Kidney epithelial cell (primary cell): ENCODE measurements at places on chromosomes 12 and 14. TPM values are rescaled to one million over a fixed set of nuclear protein-coding genes. Genes with fewer than 3 reads are reported as not detected.

GRCh38 chr12:13175499-13175898 lies 21.0 kb upstream of the EMP1 start:
- peak; percentile 82 for DNase-seq

GRCh38 chr12:25653487-25654175 lies 100.5 kb upstream of the LMNTD1 start:
- DNase-seq, result no peak

DNA sequence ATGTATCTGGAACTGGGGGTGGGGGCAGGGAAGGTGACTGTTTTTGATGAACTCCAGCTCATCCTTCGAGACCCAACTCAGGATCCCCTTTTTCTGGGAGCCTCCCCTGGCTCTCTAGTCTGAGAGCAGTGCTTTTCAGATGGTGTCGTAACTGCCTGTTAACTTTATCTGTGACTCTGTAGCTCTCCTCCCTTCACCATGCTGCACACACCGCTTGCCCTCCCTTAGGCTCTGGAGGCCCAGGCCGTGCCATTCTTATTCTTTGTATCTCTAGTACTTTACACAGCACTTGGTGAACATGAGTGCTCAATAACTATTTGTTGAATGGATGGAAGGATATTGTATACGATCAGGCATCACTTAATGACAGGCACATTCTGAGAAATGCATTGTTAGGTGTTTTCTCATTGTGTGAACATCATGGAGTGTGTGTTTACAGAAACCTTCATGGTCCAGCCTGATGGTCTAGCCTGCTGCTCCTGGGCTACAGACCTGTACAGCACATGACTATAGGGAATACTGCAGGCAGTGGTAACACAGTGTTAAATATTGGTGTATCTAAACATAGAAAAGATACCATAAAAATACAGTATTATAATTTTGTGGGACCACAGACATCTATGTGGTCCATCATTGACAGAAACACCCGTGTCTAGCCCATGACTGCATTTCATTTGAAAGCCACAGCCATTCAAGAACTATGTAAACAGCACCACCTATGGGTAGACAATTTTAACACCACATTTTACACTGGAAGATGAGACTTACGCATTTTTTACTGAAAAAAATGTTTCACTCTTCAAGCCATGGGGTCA lies 91.8 kb downstream of the EML1 start:
- no peak for DNase-seq

The FAM90A1 gene
- total RNA-seq, result 0.63 and 1.1 TPM in 2 replicates

The SYCP3 gene
- total RNA-seq, result 0.07 TPM in 1 of 2 replicates, not detected in the other

DNA sequence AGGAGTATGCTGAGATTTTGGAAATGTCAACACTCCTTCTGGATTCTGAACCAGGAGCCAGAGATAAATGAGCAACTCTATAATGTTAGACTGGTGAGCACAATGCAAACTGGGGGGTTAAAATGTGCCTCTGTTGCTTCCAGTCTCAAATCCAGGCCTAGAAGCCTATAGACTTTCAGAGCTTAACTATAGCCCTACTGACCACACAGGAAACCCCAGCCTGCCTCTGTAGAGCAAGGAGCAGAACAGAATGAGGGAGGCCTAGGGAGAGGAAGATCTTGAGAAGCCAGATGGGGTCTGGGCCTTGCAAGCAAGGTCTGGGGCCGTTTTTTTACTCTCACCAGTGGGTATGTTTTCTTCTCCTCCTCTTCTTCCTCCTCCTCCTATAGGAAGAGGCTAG lies 225.4 kb upstream of the KITLG start:
- DNase-seq, result no peak

The A2M gene
- total RNA-seq, result 1.6 and 5.1 TPM in 2 replicates

DNA sequence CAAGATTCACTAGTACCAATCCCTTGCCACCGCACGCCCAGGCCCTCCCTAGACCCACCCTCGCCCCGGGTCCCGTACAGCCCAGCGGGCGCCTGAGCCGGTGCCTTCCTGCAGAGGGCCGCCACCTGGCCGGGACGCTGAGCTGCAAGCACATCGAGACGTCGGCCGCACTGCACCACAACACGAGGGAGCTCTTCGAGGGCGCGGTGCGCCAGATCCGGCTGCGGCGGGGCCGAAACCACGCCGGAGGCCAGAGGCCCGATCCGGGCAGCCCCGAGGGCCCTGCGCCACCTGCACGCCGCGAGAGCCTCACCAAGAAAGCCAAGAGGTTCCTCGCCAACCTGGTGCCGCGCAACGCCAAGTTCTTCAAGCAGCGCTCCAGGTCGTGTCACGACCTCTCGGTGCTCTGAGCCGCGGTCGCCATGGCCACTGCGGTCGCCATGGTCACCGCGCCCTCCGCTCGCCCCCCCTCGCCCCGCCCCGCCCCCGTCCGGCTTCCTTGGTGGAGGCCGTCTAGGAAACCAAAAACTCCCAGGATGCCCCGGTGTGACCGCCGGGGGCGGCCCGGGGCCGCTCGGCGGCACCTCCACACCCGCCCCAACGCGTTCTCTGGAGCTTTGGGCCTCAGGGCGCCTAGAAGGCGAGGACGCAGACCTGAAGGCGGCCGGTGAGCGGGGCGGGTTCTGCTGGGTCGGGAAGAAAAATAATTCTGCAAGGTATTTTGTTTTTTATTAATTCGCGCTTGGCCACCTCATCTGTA lies 3.7 kb downstream of the REM2 start:
- DNase-seq, result no peak

The WSB2 gene
- total RNA-seq, result 81.1 and 92.6 TPM in 2 replicates

The M6PR gene
- 220 and 256 TPM in 2 replicates for total RNA-seq

GRCh38 chr12:89236237-89236636 lies 116.1 kb downstream of the DUSP6 start:
- DNase-seq, result no peak

DNA sequence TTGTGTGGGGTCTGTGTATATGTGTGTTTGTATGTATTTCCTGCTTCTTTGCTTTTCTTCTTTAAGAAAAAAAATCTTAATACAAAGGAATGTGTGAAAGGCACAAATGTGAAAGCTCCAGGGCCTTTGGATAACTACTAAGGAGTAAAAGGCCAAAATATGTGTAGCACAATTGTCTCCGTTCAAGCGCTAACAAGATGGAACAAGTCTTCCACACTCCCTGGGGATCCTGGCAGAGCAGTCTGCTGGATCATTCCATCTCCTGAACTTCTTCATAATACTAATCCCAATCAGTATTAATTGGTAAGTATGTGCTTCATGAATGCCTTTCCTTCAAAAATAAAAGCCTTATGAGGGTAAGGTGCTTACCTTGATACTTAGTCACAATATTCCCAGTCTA lies 462.5 kb upstream of the TBX3 start:
- no peak for DNase-seq

DNA sequence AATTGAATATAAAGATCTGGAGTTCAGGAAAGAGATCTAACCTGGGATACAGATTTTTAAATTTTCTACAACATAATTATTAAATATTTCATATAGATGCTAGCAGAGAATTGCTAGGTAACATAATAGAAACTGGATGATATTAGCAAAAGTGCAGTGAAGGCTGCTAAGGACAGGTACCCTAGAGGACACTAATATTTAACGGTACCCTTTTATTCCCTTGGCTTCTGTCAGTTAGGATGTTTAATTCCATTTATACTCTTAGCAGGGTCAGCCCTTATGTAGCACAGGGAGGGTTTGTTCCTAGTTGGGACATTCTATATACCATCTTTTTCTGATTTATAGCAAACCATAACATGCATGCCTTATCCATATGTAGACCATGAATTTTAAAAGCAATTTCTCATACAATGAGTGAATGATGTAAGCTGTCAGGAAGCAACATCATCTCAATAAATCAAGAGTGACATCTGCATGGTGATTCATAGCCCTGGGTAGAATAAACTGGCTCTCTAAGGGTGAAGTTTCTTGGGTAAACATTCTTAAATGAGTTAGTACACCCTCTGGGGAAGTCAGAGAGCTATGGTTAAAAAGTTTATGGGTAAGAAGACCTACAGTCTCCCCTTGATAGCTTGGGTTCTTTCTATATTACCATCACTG lies 404.4 kb upstream of the MGAT4C start:
- DNase-seq, result peak; percentile 42

The NINJ2 gene
- not detected in 2 replicates for total RNA-seq

DNA sequence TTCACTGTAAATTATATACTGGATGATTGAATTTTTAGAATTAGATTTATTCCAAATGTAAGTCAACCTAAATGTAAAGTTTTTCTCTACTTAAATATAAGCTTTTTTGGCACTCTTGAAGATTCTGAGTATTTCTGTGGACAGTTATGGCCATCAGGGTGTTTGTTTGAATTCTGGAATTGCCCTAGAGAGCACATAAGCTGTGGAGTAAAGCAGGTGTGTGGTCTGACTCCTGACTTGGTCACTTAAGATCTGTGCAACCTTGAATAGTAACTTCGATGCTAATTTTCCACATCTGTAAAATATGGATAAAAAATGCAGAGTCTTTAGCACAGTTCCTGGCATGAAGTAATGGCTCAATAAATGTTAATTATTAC lies 64.4 kb downstream of the FUT8 start:
- no peak for DNase-seq

GRCh38 chr12:121811434-121812319 lies 7.9 kb downstream of the SETD1B start:
- DNase-seq, result no peak

- DNase-seq, result no peak
These were observed 21.7 kb upstream of the LRTM2 start for GRCh38 chr12:1798641-1799020.

DNA sequence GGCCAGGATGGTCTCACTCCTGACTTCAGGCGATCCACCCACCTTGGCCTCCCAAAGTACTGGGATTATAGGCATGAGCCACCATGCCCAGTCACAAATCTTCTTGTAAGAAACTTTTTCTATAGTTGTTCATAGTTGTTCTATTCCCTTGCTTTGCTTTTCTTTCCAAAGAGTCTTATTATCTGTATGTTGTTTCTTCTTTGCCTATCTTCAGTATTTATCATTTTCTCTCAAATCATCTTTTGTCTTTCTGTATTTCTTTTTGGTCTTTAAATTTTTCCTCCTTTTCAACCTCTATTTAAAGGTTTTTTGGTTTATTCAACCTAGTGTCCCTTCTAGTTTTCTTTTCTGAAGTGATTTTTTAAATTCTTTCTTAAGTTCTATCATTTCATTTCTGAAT lies 68.7 kb downstream of the LRP6 start:
- DNase-seq, result no peak
